ENCODE measurements at places on chromosomes 16 and 17.

GRCh38 chr17:50853015-50853615 lies 13.0 kb downstream of the TOB1 start:
- no peak for DNase-seq

GRCh38 chr17:6926667-6927066 lies 69.2 kb upstream of the ALOX12 start:
- DNase-seq: no peak

DNA sequence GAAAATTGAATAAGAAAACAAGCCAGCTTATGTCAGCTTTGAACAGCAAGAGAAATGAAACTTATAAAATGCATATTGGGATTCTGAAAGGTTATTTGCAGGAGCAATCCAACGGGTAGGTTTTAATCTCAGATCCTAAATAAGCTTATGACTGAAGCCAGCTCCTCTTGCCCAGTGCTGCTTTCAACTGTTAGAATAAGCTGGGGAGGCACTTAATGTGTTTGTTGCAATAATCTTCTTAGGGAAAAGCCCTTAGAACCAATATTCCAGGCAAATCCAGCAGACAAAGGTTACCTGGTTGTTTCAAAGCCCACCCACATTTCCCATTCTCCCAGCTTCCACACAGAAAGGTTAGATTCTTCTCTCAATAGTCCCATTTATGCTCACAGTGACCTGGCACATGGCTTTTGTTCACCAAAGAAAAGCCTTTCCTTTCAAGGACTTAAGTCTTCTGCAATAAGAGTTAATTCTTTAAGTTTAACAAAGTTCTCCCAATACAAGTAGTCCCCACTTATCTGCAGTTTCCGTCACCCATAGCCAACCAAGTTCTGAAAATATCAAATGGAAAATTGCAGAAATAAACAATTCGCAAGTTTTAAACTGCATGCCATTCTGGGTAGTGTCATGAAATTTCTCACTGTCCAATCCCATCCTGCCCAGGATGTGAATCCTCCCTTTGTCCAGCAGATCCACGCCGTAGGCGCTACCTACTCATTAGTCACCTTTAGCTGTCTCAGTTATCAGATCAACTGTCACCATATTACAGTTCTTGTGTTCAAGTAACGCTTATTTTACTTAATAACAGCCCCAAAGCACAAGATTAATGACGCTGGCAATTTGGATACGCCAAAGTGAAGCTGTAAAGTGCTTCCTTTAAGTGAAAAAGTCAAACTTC lies 5.9 kb downstream of the TEX2 start:
- no peak for DNase-seq

DNA sequence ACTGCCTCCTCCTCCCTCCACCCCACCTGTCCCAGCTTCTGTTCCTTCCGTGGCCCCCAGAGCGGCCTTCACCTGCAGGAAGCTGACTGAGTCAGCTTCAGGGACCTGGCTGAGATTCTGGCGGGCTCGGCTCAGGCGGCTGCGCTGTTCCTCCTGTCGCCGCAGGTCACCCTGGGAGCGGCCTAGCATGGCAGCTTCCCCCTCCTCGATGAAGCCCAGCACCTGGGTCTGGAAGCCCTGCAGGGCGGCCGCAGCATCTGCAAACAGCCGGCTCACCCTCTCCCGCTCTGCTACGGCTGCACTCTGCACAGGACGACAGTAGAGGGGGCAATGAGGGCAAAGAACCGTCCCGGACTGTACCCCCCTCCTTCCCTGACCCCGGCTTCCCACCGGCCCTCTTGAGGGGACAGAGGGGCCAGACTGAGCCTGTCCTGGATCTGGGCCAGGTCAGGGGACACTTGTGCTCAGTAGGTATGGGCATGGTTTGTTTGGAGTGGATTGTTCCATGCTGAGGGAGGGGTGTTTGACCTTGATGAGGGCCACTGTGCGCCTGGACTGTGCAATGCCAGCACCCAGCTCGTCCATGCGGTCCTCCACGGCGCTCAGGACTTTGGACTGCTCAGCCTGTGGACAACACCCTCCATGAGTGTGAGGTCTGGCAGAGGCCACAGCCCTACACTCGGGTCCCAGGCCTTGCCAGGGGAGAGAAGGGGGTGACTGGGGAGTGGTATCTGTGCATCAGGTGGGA lies 2.0 kb downstream of the TRIM47 start:
- no peak for DNase-seq

All from cortex of kidney (tissue), 1 donor.